OCI-LY7 (cell line): ENCODE measurements at places on chromosomes 6 and 20. TPM values are rescaled to one million over a fixed set of nuclear protein-coding genes. Genes with fewer than 3 reads are reported as not detected.

Gene RANBP9
- 35.0 and 41.6 TPM in 2 replicates for total RNA-seq

DNA sequence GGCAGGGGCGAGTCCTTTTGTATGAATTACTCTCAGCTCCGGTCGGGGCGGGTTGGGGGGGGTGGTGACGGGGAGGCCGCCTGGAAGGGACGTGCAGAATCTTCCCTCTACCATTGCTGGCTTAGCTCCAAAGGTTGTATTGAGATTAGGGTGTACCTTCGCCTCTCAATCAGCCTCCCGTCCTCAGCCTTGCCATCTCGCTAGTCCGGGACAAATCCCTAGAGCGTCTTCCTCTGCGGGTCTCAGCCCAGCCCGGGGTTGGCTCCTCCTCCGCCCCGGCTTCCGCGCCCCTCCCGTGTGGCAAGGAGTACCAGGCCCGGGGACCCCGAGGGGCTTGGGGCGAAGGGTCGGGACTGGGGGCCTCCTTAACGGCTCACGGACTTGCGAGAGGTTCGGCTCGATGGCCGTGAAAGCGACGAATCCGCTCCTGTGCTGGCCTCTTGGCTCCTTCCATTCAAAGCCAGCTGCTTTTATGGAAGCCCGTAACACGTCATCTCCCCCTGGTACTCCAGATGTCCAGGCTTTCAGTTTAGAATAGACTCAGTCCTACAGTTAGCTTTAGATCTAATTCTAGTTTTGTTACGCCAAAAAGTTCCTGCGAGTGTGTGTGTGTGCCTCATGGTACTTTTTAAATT is 636 bp upstream of the EEF1A1 start:
- DNase-seq: no peak

- peak; percentile 74 for DNase-seq
These were observed 202.8 kb downstream of the DLL1 start for GRCh38 chr6:170087941-170088581.

GRCh38 chr20:20447196-20447595 is 79.3 kb downstream of the INSM1 start:
- DNase-seq: no peak
